Thyroid gland (tissue), 4 donors: ENCODE measurements at places on chromosomes 6 and 20. TPM values are rescaled to one million over a fixed set of nuclear protein-coding genes. Genes with fewer than 3 reads are reported as not detected.
A peak's percentile ranks its signal among the peaks of the same experiment; 100 is the strongest.

DNA sequence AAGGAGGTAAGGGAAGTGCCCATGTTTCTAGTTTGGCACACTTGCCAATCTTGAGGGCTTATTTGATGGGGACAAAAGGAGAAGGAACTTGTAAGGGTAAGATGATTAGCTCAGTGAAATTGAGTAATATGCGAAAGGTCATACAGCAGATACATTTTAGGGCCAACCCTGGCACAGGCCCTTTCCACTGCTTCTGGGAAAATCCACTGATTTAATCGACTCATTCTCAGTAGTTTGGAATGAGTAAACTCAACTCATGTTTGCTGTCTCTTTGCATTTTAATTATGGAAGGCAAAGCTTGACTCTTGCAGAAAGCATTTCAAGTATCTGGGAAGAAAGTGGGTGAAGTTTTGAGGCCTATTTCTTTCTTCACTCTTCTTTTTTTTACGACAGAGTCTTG, 20.0 kb downstream of the PHF20 start:
- DNase-seq = no peak
- H3K27ac ChIP-seq = no peak overlapping the region
- no peaks in the 10 kb centered on the region for H3K27me3 ChIP-seq
- H3K4me1 ChIP-seq = peaks cover 5% of the 10 kb centered on the region

DNA sequence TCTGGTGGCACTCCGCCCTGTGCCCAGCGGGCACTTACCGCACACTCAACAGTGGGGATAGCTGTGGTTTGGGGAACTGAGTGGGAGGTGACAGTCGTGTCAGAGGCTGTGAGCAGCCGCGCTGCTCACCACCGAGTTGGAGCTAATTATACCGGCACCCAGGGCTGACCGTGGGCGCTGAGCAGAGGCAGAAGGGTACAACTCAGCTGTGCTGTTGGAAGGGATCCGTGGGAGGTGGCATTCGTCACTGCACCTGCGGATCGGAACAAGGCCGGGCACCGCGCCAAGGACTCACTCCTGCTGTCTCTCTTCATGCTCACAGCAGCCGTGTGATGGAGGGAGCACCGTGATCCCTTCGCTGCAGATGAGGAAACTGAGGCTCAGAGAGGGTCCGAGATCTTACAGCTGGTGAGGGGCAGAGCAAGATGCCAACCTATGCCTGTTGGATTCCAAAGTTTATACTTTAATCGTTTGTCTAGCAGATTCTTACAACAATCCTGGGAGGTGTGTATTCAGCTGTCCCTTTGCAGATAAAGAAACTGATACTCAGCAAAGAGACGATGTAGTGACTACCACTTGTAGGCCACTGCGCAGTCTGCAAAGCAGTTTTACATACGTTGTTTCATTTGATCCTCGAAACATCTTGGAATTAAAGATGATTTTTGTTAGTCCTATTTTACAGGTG, 713 bp upstream of the ELMO2 start:
- peaks cover 29% of the 10 kb centered on the region for H3K4me1 ChIP-seq
- H3K27ac ChIP-seq = peak overlapping the region; percentile 51
- no peaks in the 10 kb centered on the region for H3K36me3 ChIP-seq
- peak; percentile 94 for DNase-seq

- H3K4me1 ChIP-seq = peaks cover 31% of the 10 kb centered on the region
- H3K36me3 ChIP-seq = peaks cover 3% of the 10 kb centered on the region
- H3K27ac ChIP-seq = peak overlapping the region; percentile 2
- no peak overlapping the region for H3K4me3 ChIP-seq
Observed at GRCh38 chr6:43578748-43579147, 2.8 kb downstream of the POLH start.

DNA sequence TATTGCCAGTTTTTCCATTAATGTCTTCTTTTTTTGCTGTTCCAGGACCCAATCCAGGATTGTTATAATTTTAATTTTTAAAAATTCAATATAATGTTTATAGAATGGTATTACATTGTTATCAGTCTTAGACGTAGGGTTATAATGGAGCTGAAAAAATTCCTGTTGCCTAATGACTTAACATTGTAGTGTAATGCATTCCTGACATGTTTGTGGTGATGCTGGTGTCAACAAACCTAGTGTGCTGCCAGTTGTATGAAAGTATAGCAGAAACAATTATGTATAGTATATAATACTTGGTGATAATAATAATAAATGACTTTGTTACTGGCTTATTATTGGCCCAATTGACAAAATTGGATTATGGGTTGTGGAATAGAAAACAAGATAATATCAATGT, 30.4 kb downstream of the KIZ start:
- H3K4me1 ChIP-seq = no peaks in the 10 kb centered on the region
- H3K36me3 ChIP-seq = no peaks in the 10 kb centered on the region

GRCh38 chr6:20978151-20978614, 443.9 kb downstream of the CDKAL1 start:
- no peak overlapping the region for H3K27ac ChIP-seq
- no peaks in the 10 kb centered on the region for H3K36me3 ChIP-seq
- H3K27me3 ChIP-seq = no peaks in the 10 kb centered on the region
- no peaks in the 10 kb centered on the region for H3K4me1 ChIP-seq

GRCh38 chr6:11705069-11705468, 73.5 kb downstream of the ADTRP start:
- H3K4me1 ChIP-seq = no peaks in the 10 kb centered on the region
- no peaks in the 10 kb centered on the region for H3K27me3 ChIP-seq
- DNase-seq = no peak
- no peaks in the 10 kb centered on the region for H3K36me3 ChIP-seq

- peak; percentile 75 for DNase-seq
- H3K27me3 ChIP-seq = no peaks in the 10 kb centered on the region
- H3K36me3 ChIP-seq = no peaks in the 10 kb centered on the region
- H3K4me3 ChIP-seq = no peak overlapping the region
- no peak overlapping the region for H3K27ac ChIP-seq
Observed at GRCh38 chr20:24789877-24790276, 159.2 kb upstream of the CST7 start.

DNA sequence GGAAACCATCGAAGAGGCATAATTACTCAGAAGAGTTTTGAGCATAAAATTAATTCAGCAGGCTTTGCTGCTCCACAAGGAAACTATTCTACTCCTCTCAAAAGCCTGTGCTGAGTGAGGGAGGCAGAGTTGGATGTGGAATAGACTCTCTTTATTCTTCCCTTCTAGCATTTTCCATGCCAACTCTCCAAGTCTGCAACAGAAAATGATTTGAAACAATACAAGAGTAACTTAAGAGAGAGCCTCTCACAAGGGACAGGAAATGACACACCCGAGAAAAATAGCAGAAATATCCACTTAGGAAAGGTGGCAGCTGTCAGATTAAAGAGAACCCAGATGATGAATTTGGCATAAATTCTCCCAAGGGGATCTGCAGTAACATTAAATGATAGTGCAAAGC, 26.3 kb upstream of the LAMP5 start:
- no peak overlapping the region for H3K4me3 ChIP-seq
- no peak for DNase-seq
- no peak overlapping the region for H3K27ac ChIP-seq
- H3K27me3 ChIP-seq = no peaks in the 10 kb centered on the region

- no peak overlapping the region for H3K4me3 ChIP-seq
- no peak for DNase-seq
- H3K4me1 ChIP-seq = no peaks in the 10 kb centered on the region
- H3K27ac ChIP-seq = no peak overlapping the region
- no peaks in the 10 kb centered on the region for H3K27me3 ChIP-seq
- no peaks in the 10 kb centered on the region for H3K36me3 ChIP-seq
Observed at GRCh38 chr6:95120984-95121383, 456.4 kb upstream of the MANEA start.

Gene APCDD1L
- total RNA-seq = not detected

DNA sequence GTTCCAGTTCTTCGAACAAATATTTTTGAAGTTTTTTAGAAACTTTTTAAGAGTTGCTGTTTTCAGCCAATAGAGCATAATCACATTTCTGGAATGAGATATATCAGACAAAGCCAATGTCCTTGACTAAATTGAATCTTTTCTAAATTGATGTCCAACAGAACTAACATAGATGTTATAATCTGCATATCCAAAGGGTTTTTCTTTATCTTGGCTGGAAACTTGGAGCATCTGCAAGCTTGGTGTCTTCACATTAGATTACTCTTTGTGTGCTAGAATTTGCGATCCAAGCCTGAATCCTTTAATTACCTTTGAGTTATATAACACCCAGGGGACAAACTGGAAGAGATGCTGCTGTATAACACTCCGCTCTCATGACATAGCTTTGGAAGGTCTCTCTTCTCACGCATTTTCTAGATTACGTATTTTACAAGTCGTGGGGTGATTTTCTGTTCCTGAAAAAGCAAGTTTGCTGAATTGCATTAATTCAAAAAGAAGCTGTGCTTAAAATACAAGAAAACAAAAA, 64.4 kb upstream of the FUCA2 start:
- H3K27me3 ChIP-seq = no peaks in the 10 kb centered on the region
- no peak overlapping the region for H3K27ac ChIP-seq
- no peak for DNase-seq
